ENCODE measurements at places on chromosomes 1 and 21.

DNA sequence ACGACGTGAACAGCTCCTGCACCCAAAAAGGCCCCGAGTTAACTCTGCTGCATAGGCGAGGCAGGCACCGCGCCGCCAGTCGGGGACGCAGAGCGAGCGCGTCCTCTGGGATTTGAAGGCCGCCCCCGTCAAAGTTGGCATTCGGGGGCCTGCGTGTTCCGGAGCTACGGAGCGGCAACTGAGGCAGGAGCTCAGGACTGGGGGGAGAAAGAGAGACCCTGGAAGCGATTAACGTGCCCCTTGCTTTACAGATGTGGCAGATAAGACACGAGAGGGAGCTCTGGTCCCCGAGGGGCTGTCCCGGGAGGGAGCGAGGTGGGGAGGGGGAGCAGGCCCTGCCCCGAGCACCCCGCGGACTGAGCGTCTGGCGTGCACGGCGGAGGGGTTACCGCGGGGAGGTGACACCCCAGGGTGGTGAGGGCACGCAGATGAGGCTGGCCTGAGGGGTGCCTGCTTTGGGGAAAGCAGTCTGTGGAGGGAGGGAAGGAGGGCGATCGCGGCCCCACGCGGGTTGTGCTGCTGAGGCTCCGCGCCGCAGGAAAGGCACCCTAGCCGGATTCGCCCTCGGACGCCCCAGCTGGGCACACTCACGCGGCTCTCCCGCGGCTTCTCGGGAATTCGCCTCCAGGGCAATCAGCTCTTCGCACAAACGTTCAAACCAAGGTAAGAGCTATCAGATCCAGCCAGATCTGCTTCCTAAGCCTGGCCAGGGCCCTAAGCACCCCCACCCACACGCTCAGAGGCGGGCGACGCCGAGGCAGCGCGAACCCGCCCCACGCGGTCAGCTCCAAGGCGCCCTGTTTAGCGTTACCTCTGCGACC is 26.5 kb downstream of the ACTA1 start:
- no peak for DNase-seq

- no peak for DNase-seq
These were observed 10.7 kb upstream of the TCHH start for GRCh38 chr1:152125834-152126443.

DNA sequence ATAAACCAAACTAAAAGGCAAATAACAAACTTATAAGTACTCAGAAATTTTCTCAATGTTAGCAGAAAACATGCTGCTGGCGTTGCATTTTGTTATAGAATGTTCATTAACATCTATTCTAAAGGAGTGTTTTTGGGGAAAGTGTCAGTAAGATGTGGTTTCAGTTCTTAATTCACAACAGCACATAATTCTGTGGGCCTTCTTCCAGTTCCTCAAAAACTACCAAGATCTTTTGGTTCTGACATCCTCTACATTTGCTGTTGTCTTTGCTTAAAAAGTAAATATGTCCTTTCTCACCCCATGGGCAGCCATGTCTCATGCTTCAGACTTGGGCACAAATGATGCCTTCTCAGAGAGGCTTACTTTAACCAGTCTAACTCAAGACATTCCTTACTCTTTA is 152.5 kb downstream of the CDC7 start:
- DNase-seq, result no peak

DNA sequence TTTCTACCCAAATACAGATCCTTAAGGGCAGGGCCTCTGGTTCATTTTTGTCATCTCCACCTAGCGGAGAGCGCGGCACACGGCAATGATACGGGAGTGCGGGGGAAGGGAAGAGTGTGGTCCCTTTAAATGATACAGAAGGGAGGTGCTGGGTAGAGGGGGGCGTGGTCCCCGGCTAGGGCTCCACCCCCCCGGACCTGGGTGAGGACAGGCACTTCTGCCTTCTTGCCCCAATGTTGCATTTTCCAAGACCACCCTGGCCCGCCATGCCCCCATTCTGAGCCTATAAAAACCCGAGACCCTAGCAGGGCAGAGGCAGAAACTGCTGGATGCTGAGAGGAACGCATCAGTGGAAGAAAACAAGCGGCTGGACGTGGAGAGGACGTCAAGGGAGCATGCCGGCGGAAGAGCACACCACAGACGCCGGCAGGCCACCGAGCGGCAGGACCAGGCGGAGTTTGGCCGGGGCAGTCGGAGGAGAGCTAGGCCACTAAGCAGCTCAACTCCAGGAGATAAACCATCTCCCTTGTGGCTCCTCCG is 30.0 kb downstream of the LRRC3 start:
- peak; percentile 11 for DNase-seq

DNA sequence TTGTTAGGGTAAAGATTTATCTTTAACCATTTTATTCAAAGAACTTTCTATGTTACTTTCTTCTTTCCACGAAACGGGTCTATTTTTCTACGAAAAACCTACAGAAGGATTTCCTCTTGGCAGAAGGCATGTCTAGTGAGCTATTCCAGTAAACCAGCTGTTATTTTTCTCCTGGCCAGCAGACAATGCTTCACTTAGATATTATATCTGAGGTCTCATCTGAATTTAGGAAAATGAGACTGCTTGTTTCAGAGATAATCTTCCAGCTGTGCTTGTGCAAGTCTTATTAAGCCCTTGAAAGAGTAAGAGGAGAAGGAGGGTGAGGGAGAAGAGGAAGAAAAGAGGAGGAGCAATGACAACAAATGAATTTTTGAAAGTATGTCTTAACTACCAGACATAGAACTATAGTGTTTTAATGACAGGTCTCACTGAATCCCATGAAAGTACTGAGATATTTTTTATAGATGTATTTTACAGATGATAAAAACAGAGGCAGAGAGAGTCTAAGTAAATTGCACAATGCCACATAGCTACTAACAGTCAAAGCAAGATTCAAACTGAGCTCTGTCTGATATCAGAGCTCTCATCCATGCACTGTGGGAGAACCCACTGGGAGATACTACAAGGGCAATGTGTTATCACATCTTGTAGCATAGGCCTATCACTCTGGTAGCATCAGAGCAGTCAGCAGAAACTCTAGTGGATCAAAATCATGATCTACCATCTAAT is 54.6 kb upstream of the SAMSN1 start:
- DNase-seq, result no peak

- no peak for DNase-seq
These were observed at the start of gene TPTE for GRCh38 chr21:10521091-10521598. TPTE (plus strand) TSS chr21:10521583; CDS start chr21:10538724, 17,141 bp downstream.

GRCh38 chr1:85282424-85282823 is 6.0 kb upstream of the BCL10 start:
- no peak for DNase-seq

DNA sequence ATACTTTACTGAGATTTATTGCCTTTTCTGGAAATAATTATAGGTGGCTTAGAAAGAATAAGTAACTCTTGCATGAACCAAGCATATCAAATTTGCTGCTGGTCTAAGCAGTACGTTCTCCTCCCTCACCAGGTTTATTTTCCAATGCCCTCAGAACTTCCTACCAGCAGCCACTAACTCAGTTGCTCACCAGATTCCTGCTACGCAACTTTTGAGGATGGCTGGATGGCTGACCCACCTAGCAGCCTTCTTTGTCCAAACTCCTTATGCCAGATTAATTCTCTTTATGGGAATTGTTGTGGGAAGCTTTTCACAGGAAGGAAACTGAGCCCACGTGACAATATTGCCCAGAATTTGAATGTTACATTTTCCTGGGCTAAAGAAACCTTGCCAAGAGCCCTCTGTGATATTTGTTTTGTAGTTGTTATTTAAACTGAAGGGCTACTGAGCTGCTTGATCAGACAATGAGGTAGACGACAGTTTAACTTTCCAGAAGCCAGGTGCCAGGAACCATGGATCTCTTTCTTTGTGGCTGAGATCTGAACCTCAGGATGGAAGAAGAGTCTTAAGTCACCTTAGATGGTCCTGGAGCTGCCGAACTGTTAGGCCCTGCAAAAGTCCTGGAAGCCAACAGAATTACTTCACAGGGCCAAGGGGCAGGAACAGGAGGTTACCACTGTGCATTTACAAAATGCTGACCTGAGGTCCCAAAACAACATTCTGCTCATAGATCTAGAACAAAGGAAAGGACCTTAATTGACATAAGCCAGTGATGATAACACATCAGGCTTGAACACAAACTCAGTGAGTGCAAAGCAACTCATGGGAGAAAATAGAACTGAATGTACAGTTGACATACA is 85.5 kb upstream of the ATP1A1 start:
- DNase-seq, result no peak

DNA sequence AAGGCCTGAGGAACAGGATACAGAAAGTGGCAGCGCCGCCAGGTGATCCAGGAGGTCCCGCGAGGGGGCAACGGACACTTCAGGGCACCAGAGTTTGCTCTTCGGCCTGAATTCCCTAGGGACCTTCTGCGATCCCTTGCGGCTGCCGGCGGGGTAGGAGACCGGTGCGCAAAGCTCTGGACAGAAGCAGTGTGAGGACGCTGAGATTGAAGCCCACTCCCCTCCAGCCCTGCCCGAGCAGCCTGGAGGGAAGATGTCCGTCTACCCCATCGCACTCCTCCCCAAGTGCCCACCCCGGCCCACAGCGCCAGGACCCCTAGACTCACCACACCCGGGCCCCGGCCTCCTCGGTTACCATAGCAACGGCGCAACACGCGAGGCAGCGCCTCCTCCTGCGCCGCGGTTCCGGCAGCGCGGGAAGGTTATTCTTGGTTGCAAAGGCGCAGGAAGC is at the start of gene ANKRD45:
TSS of gene ANKRD45 (minus strand) at position 361 of the 451 bp plus-strand sequence. CDS start 10,433 bp downstream, outside the sequence.
- no peak for DNase-seq

DNA sequence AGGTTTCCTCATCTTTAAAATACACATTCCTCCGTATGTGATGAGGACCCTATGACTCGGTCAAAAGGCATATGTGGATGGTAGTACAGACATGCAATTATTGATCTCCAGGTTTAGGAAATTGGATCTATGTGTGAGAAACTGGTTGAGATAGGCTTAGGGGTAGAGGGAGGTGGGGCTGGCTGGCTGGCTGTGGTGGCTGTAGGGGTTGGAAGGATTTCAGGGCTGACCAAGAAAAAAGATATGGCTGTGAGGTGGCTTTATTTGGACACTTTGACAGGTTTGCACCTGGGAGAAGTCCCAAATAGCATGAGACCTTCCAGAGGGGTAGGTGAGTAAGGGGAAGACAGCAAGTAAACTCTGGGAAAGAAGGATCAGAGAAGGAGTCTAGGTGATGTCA is 39.6 kb upstream of the ADAM30 start:
- DNase-seq, result no peak

GRCh38 chr1:228144993-228145343 is 4.8 kb upstream of the GJC2 start:
- no peak for DNase-seq

- DNase-seq, result peak; percentile 82
These were observed 9.6 kb upstream of the TNFRSF25 start for GRCh38 chr1:6475381-6476133.

GRCh38 chr1:208332774-208333126 is 88.6 kb upstream of the PLXNA2 start:
- no peak for DNase-seq

DNA sequence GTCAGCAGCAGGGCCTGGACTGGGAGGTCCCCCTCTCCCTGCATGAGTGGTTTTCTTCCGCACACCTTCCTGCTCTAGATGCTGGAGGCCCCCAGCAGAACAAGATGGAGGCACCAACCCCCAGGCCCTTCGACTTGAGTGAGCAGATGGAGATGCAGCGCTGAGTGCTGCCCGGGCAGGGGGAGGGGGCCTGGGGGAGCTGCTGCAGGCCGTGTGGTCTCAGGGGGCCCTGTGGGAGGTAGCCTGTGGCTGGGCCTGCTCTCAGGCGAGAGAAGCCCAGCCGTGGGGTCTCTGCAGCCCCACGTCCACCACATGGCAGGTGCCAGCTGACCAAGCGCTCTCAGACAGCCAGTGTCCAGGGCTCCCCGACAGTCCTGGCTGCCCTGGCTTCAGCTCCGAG is 1.2 kb upstream of the FAAP20 start:
- DNase-seq, result no peak

GRCh38 chr1:119656410-119656955 is 8.4 kb upstream of the ZNF697 start:
- no peak for DNase-seq

DNA sequence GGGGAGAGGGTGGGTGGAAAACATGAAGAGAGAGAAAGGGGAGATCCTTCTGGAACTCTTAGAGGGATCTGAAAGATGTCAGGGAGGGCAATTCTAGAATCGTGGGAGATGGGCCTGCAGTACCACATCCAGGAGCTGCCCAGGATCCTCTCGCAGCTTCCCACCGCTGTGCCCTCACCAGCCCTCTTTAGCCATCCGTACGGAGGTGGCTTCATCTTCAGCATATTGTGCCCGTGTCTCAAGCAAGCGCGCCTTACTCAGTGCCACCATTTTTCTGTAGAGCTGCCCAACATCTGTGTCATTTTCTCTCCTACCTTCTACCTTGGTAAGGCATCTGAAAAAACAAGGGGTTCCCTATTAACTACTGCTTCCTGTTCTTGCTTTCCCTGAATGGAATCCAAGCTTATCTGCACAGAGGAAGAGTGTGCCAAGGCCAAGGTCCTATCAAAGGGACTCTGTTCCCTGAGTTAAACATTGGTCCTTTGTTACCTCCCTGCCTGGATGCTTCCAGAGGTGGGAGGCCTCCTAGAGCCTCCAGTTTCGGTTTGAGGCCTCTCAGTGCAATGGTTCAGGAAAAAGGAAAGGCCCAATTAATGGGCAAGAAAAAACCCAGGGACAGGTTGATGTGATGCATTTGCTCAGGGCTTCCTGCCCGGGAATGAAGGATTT is 23.2 kb downstream of the C1orf116 start:
- no peak for DNase-seq

- no peak for DNase-seq
These were observed 36.3 kb downstream of the KCNJ15 start for GRCh38 chr21:38293113-38293512.

- DNase-seq, result peak; percentile 32
These were observed 27.8 kb upstream of the SUMO3 start for GRCh38 chr21:44845418-44846223.

DNA sequence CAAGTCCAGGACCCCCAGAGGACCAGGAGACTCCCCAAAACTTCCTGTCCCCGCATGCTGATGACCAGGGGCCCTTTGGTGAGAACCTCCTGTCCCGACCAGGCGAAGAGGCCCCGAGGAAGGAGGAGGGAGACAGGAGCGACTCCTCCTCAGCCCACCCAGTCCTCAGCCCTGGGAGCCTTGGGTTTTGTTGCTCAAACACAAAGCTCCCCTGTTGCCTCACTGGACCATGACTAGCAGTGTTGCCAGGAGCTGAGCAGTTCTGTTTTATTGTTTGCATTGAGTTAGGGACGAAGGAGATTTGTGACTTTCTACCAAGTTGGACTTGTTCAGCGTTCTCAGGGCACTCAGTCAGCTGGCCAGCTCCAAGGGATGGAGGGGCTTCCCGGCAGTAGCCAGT is 10.0 kb downstream of the UMODL1 start:
- no peak for DNase-seq

DNA sequence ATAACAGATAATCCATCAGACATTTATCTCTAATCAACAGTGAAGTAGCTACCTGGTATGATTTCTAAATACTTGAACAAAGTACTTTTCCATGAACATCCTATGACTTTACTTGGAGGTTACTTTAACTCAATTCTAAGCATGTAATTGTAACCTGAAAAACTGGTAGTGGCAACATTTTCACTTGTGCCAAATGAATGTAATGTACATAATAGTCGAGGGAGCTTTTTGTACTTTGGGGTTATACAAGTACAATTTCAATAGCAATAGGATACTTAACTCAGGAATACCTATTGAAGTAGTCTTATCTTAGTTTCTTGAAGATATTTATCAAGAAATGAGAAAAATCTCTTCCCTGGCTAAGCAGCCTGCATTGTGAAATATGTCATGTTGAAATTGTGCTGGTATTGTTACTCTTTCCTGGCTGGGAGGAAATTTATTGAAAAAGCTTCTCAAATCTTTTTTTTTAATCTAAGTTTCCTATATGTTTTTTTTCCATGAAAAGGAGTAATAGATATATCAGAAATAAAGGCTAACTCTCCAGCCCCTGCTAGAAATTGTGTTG is 33.7 kb upstream of the CACYBP start:
- no peak for DNase-seq

Measured in T-helper 9 cell (primary cell).